ENCODE measurements at places on chromosomes 2 and 18.

DNA sequence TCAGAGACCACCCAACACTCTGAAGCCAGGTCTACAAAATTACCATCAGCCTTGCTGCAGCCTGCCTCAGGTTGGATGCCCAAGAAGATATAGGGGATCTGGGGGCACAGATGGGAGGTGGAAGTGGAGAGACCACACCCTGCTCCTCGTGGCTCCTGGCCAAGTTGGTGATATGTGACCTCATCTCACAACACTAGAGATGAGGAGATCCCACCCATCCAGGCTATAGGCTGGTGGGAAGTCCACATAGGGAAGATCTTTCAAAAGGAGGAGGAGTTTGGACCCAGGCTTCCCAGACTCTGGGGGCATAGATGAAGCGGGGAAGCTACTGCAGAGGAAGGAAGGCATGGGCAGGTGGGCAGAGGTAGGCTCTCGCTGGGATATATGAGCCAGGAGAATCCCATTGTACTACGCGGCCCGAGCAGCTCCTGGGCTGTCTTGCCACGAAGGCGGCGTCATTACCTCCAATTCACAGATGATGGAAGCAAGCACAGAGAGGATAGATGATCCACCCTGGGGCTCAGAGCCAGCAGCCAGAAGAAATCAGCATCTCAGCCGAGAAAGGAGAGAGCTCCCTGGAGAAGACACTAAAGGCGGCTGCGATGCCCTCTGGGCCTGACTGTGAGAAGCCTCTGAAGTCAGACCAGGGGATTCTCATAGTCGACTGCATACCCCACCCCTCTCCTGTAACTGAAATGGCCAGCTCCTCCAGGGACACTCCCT lies 96.0 kb downstream of the RHOB start:
- no peak for DNase-seq

- no peak for DNase-seq
Observed at GRCh38 chr18:74265546-74266098, 26.1 kb downstream of the CYB5A start.

GRCh38 chr2:111100765-111101162 lies 19.9 kb upstream of the BCL2L11 start:
- no peak for DNase-seq

GRCh38 chr2:227805578-227805977 lies 8.1 kb upstream of the CCL20 start:
- DNase-seq: no peak

DNA sequence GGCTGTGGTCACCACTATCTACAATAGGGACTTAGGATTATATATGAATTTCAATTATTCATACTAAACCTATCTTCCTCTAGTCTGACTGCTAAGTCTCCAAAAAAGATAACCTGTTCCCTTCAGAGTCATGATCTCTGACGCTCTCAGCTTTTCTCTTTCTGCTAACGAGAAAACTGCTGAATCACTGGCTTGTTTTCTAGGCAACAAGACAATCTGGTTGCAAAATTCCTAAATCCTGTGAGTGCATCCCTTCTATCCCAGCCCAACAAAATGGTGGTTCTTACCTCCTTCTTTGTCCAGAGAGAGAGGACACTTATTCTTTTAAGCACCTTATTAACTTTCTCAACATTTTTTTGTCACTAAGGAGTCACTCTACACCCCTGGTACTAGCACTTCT lies 312.3 kb upstream of the PKDCC start:
- DNase-seq: no peak

- no peak for DNase-seq
Observed at GRCh38 chr18:46283268-46283667, 179.1 kb downstream of the HAUS1 start.

GRCh38 chr2:159129824-159130223 lies 156.7 kb downstream of the WDSUB1 start:
- no peak for DNase-seq

DNA sequence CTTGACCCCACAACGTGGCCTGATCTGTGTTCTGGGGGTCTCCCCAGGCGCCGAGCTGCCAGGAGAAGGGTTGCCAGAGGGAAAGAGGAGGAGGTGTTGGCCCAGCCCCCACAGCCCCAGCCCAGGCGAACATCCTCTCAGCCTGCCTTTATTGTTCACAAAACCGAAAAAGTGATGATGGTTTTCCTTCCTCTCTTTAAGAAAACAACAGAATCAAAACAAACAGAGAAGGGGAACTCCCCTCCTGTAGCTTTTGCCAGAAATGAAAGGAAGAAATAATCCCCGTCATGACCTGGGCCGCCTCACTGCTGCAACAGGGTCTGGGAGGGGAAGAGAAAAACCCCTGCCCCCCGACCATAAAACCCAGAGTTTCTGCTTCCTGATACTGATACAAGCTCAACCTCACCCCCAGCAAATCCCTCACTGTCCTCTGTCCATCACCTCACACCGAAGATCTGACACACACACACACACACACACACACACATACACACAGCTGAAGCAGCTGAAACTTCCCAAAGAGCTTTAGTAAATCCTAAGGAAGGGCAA lies 52.0 kb downstream of the ZFP36L2 start:
- DNase-seq: peak; percentile 87

DNA sequence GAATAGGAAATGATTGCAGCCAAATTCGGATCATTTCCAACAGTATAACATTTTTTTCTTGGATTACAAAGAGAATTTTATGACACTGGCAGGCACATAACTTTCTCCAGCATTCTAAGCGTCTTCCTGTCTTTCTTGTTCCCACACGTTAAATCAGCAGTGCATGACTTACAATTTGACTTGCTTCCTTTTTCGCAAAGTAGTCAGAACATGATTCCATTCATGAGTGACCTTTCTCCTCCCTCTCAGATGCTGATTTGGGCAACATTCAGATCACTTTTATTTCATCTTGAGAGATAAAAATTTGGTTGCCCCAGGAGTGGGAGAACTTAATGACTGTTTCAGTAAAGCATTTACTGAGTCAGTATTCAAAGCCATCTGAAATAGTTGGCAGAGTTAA lies 858.7 kb upstream of the ACVR2A start:
- DNase-seq: no peak

- DNase-seq: no peak
Observed at GRCh38 chr18:62981566-62981965, 266.2 kb downstream of the PHLPP1 start.

GRCh38 chr2:64595397-64596176 lies 58.1 kb downstream of the SERTAD2 start:
- DNase-seq: no peak

- no peak for DNase-seq
Observed at GRCh38 chr2:42906557-42907411, 114.4 kb upstream of the HAAO start.

- DNase-seq: no peak
Observed at GRCh38 chr2:190563109-190563508, 28.6 kb upstream of the NEMP2 start.

DNA sequence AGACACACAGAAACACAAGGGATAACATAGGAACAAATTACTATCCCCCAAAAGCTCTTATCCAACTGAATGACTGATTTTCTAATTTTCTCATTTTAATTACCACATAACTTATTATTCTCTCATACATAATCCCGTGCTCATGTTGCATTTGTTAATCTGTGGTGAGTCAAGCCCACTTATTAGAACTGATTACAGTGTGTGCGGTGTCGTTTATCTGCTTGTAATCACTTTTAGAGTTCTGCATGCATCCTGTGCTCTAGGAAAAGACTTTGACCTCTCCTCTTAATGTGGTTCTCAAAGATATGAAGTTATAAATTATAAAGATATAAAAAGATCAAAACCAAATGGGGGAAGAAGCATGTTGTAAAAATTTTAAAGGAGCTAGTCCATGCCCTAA lies 29.7 kb downstream of the CNDP1 start:
- DNase-seq: no peak

GRCh38 chr2:195907474-195907873 lies 161.2 kb downstream of the DNAH7 start:
- DNase-seq: no peak

DNA sequence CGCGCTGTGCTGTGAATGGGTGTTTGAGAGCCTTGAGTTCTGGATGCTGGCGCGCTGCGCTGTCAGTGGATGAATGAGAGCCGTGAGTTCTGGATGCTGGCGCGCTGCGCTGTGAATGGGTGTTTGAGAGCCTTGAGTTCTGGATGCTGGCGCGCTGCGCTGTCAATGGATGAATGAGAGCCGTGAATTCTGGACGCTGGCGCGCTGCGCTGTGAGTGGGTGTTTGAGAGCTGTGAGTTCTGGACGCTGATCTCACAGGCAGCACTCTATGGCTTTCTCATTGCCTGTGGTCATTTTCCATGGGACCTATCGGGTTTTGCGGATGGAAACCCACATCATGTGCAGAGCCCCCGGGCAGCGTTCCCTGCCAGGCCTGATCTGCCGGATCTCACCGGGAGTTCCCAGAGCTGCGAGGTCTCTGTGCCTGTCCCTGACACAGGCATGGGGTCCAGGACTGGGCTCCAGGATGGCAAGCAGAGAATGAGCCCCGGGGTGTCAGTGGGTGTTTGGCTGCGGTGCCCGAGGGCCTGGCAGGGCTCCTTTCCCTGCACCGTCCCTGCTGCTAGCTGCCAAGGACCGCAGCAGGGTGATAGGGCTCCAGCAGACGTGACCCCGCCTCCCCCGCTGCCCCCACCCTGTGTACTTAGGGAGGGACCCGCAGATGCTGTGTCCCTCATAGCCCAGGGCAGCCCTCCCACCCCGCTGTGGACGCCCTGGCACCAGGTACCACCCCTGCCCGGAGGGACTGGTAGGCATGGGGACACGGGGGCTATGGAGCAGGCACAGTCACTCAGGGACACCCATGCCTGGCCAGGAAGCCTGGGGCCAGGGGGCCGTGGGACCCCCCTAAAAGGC lies 9.7 kb downstream of the PDCD1 start:
- DNase-seq: no peak

DNA sequence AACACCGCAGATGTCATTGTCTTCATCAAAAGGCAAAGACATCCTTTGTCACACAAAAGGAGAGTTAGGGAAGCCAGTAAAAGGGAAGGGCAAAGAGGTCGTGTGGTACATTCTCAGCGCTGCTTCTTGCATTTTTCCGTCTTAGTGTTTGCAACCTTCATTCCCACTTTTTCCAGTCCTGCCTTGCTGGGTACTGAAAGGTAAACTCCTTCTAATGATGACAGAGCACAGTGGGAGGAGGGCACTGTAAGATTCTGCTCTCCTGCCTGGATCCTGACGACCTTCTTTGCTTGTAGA lies 424.3 kb upstream of the MEX3C start:
- no peak for DNase-seq

GRCh38 chr2:54728669-54729120 lies 5.2 kb downstream of the EML6 start:
- DNase-seq: no peak

GRCh38 chr18:47512726-47513435 lies 261.4 kb upstream of the SKOR2 start:
- no peak for DNase-seq

DNA sequence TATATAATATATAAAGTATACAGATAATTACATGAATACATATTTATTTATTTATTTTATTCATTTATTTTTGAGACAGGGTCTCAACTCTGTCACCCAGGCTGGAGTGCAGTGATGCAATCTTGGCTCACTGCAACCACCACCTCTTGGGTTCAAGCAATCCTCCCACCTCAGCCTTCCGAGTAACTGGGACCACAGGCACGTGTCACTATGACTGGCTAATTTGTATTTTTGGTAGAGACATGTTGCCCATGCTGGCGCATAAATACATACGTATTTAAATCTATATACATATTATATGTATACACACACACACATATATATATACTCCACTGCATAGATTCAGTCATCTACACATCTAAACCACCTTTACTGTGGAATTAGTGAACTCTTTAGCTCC lies 20.6 kb upstream of the NDUFV2 start:
- DNase-seq: no peak

- DNase-seq: no peak
Observed at GRCh38 chr2:128686497-128686859, 367.8 kb upstream of the HS6ST1 start.

DNA sequence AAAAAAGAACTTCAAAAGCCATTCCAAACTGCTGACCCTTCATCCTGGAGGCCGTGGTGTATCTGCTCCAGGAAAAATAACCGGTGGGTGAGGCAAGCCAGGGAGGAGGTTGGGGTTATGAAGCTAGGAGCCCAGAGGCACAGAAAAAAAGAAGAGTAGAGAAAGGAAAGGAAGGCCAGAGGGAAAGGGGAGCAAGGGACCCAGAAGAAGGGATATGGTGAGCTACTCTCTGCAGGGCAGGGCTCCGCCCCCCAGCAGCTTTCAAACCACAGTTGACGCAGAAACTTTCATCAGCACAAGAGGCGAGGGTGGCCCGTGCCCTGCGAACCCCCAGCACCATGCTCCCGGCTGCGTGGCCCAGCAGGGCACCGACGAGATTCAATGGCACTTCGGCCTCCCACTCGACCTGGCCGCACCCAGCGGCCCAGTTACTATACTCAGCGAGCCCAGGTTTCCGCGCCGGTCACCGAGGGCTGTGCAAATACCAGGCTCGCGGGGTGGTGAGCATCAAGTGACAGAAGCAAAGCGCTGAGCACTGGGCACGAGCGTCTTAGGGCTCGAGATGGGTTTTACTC lies 665 bp downstream of the MCM6 start:
- peak; percentile 66 for DNase-seq

DNA sequence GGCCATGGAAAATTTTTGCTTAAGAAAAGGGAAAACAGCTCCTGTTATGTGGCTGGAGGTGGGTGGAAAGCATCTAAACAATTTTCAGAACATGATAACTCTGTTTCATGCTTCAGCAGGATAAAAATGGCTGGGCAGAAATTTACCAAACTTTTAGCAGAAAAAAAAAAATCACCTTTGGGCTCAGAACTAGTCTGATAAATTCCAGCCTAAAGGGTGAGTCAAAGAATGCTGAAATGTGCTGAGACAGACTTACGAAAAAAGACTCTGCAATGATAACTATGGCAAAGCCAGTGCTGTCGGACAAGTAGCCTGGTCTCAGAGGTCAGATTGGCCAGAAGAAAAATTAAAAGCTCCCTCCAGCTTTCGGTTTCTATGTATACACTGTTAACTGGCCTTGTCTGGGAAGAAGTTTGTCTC lies 123.6 kb downstream of the LRATD1 start:
- DNase-seq: no peak

- DNase-seq: no peak
Observed at GRCh38 chr2:120210270-120210693, 12.9 kb downstream of the TMEM185B start.

- DNase-seq: no peak
Observed at GRCh38 chr2:146981921-146982320, 862.9 kb upstream of the ACVR2A start.

- no peak for DNase-seq
Observed at GRCh38 chr18:3458378-3458777, 8.4 kb downstream of the TGIF1 start.

- no peak for DNase-seq
Observed at GRCh38 chr2:155033652-155034051, 335.2 kb downstream of the KCNJ3 start.

DNA sequence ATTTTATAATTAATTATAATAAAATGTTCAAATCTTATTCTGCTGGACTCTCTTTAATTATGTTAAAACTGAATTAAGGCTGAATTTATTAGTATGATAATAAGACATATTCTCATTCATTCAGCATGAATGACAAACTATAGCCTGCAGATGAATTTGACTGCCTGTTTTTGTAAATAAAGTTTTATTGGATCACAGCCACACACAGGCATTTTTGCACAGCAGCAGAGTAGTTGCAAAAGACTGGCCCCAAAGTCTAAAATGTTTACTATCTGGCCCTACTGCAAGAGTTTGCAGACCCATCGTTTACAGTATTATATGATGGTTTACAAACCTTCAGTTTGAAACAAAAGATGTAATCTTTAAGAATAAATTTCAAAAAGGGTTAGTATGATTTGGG lies 58.6 kb downstream of the RMDN2 start:
- DNase-seq: no peak
